ENCODE measurements at places on chromosomes 2 and 18. TPM values are rescaled to one million over a fixed set of nuclear protein-coding genes. Genes with fewer than 3 reads are reported as not detected.
A peak's percentile ranks its signal among the peaks of the same experiment; 100 is the strongest.

DNA sequence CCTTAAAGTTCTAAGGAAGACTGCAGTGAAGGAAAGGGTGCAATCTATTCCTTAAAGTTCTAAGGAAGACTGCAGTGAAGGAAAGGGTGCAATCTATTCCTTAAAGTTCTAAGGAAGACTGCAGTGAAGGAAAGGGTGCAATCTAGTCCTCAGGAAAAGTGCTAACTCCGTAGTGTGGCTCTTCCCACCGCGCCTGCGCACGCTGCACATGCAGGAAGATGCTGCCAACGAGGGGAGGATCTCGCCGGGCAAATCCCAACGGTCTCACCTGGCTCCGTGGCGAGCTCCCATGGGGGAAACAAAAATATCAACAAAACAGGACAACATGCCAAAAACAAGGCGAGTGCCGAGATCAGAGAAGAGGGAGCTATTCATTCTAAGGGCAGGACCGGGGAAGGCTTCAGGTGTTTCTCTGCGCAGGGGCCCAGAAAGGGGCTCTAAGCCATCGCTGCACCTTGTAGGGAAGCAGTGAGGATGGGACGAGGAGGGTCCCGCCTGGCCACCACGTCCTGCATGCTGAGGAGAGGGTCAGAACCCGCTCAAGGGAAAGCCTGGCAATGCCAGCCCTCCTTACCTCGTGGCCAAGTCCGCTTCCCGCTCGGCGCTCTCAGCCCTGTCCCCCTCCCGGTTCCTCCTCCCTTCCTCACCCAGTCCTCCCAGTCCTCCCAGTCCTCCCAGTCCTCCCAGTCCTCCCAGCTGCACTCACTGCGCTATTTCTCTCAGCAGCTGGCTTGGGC is 24.5 kb downstream of the TIMM21 start:
- no peak for DNase-seq

- no peak for DNase-seq
Observed at GRCh38 chr2:43218155-43218701, 8.2 kb downstream of the ZFP36L2 start.

GRCh38 chr18:11149441-11150270 is at the start of gene PIEZO2:
TSS of gene PIEZO2 (minus strand) at chr18:11149569. CDS start at chr18:11148588, 981 bp downstream.
- peak; percentile 85 for DNase-seq

GRCh38 chr18:77905011-77905410 is 655.4 kb downstream of the GALR1 start:
- no peak for DNase-seq

- DNase-seq: no peak
Observed at GRCh38 chr2:205704127-205704741, 21.9 kb downstream of the NRP2 start.

GRCh38 chr18:59834267-59834666 is 65.5 kb upstream of the PMAIP1 start:
- DNase-seq: no peak

- no peak for DNase-seq
Observed at GRCh38 chr2:10166676-10167292, 44.2 kb downstream of the RRM2 start.

- DNase-seq: no peak
Observed at GRCh38 chr2:145404690-145405089, 884.8 kb upstream of the ZEB2 start.

- DNase-seq: no peak
Observed at GRCh38 chr18:31680433-31680811, 4.0 kb downstream of the B4GALT6 start.

DNA sequence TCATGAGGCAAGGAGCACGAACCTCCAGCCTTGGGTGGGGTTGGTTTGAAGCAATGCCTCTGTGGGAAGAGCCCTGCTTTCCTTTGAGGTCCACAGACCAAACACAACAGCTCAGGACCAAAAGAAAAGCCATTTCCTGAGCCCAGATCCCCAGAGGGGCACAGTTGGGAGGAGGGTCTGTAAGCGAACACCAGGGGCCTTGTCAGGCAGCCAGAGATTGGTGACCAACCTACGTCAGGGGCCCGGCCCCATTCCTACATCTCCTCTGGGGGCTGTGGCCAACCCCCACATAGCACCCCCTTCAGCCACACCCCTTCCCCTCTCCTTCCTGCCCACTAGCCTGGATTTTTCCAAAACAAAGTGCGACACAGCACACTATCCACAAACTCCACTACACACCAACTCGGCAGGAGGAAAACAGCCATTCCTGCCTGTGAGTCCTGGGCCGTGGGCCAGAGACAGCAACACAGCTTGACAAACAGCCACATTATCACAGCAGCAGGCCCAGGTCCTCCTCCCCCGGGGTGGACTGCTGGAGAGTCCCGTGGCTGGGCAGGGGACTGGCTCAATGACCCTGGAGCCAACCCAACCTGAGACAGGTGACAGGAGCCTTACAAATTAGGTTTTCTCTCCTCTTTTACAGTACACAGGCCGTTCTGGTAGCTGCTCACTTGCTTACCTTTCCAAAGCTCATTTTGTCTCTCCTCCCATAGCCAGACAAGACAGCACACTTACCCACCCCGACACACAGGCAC is 98.8 kb downstream of the TNS1 start:
- DNase-seq: no peak

GRCh38 chr2:216653093-216653799 is 20.0 kb downstream of the IGFBP2 start:
- DNase-seq: no peak

- DNase-seq: no peak
Observed at GRCh38 chr2:112962308-112963175, 15.3 kb upstream of the IL36G start.

GRCh38 chr2:127829845-127830246 is 18.9 kb upstream of the WDR33 start:
- DNase-seq: peak; percentile 79

GRCh38 chr2:233354971-233355574 is 779 bp downstream of the DGKD start:
- peak; percentile 49 for DNase-seq

- no peak for DNase-seq
Observed at GRCh38 chr2:33406622-33407021, 69.8 kb upstream of the RASGRP3 start.

DNA sequence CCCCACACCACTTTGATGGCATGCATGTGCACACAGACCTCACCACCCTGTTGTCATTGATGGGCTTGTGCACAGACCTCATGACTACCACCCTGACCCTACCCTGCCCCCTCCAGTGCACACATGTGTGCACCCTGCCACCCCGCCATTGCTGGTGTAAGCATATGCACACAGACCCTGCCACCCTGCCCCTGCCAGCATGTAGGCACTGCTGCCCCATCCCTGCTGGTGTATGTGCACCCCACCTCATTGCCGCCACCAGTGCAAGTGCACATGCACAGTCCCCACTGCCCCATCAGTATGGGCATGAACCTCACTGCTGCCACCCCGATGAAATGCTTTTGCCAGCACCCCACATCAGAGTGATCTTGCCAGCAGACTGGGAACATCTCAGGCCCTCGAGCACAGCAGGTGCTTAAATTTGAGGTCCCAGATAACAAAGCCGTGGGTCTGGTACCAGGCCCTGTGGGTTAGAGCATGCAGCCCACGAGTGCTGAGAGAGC is 169.4 kb downstream of the EHBP1 start:
- DNase-seq: no peak

GRCh38 chr18:37487400-37487867 is 78.2 kb downstream of the CELF4 start:
- DNase-seq: no peak

- DNase-seq: peak; percentile 79
Observed at GRCh38 chr2:113700186-113700841, 56.1 kb downstream of the SLC35F5 start.

DNA sequence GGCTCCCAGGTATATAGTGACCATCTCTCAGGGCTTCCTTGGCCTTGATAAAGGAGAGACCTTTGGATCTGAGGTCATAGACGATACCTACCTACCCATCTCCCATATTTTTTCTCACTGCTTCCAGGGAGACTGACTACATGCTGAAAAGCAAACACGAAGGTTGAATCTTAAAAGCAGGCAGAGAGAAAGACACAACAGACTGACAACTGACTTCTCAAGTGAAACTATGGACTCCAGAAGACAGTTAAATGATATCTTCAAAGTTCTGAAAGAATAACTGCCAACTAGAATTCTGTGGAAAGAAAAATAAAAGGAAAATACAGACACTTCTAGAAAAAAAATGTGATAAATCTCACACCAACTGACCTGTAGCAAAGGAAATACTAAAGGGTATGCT is 76.5 kb upstream of the HAAO start:
- no peak for DNase-seq

DNA sequence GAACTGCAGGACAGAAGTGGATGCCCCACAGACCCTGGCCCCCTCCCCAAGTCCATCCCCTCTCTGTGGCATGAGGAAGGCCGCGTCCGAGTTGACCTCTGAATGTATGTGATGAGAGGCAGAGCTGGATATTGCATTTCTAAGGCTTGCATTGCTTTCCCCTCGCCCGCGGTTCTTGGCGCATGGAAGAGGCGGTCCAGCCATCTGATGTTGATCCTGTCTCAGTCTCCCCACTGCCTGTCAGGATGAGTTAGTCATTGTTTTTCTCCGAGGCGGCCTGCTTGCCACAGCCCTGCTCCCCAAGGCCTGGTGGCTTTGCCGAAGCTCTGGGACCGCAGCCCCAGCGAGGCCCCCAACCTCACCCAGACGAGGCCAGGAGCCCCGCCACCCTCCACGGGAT is 88.6 kb downstream of the SMAD7 start:
- no peak for DNase-seq

GRCh38 chr2:167832868-167833287 is 414.5 kb downstream of the STK39 start:
- no peak for DNase-seq

GRCh38 chr18:23857756-23858155 is 156.8 kb upstream of the TTC39C start:
- DNase-seq: no peak

GRCh38 chr2:11784747-11785610 is 38.5 kb downstream of the LPIN1 start:
- peak; percentile 75 for DNase-seq

DNA sequence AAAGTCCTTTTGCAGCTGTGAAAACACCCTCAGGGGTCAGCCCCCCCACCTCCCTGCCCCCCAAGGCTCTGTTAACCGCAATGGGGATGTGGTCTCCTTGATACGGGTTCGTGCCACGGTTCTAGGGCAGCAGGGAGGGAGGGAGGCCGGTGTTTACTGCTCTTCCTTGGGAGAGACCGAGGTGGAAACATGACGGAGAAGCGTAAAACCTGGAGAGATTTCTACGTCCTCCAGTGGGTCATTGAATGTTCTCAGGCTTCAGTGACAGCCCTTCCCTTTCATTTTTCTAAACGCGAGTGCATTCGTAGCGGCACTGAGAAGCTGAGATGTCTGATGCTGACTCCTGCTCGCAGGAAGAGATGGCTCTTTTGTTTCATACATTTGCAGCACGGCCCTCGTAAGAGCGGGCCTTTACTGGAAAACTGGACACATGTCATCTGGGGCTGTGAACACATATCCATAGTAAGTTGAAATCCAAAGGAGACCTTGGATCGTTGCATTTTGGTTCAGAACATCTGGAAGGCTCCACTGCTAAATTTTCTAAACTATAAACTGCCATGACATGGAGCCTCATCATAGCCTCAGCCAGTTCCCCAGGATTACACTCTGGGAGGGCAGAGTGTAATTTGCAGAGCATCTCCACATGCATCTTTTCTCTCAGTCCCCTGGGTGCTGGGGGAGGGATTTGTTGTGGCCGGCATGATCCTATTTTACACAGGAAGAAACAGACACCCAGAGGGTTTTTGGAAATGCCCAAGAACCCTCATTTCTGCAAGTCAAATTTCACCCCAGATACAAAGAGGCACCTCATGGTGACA is 40.6 kb upstream of the HDAC4 start:
- peak; percentile 8 for DNase-seq

Gene ASPRV1
- 0.54 TPM for polyA plus RNA-seq

Gene DYNAP
- 0.13 TPM for polyA plus RNA-seq

Gene FBXO41
- polyA plus RNA-seq: 3.5 TPM

Gene RBFA
- polyA plus RNA-seq: 36.3 TPM

Gene COL6A3
- polyA plus RNA-seq: 1.2 TPM

Gene CXCR1
- polyA plus RNA-seq: not detected

Gene CDH2
- polyA plus RNA-seq: 15.2 TPM

Gene ABCG5
- 0.14 TPM for polyA plus RNA-seq

Gene ACTG2
- polyA plus RNA-seq: 6.3 TPM

Data from GM23338 (cell line).